ENCODE measurements at places on chromosomes 7 and 10. TPM values are rescaled to one million over a fixed set of nuclear protein-coding genes. Genes with fewer than 3 reads are reported as not detected.

The ARMH3 gene
- total RNA-seq = 6.5 TPM

The TMEM213 gene
- not detected for total RNA-seq

The PILRA gene
- total RNA-seq = not detected

The PKD1L1 gene
- under 0.01 TPM for total RNA-seq

The LEP gene
- total RNA-seq = not detected

The PPP1R9A gene
- total RNA-seq = 11.8 TPM

The CCNJ gene
- 6.8 TPM for total RNA-seq

The FAM25C gene
- not detected for total RNA-seq

The GCK gene
- total RNA-seq = 2.4 TPM

The ZP3 gene
- 1.5 TPM for total RNA-seq

The ZNF736 gene
- total RNA-seq = 8.2 TPM

The PRF1 gene
- not detected for total RNA-seq

The YWHAG gene
- total RNA-seq = 71.5 TPM

The FANK1 gene
- total RNA-seq = 2.9 TPM

The MYL10 gene
- total RNA-seq = not detected

The DNAJC12 gene
- 0.89 TPM for total RNA-seq

The VIPR2 gene
- total RNA-seq = not detected

The IRF5 gene
- total RNA-seq = 13.3 TPM

The LAMB1 gene
- total RNA-seq = 438 TPM

The NACAD gene
- 9.4 TPM for total RNA-seq

The GNAI1 gene
- total RNA-seq = 22.9 TPM

The TMEM196 gene
- total RNA-seq = 0.13 TPM

The LCOR gene
- 9.5 TPM for total RNA-seq

The ITGB1 gene
- 1,147 TPM for total RNA-seq

Data from mesangial cell (primary cell).